ENCODE measurements at places on chromosomes 6 and 20. TPM values are rescaled to one million over a fixed set of nuclear protein-coding genes. Genes with fewer than 3 reads are reported as not detected.

DNA sequence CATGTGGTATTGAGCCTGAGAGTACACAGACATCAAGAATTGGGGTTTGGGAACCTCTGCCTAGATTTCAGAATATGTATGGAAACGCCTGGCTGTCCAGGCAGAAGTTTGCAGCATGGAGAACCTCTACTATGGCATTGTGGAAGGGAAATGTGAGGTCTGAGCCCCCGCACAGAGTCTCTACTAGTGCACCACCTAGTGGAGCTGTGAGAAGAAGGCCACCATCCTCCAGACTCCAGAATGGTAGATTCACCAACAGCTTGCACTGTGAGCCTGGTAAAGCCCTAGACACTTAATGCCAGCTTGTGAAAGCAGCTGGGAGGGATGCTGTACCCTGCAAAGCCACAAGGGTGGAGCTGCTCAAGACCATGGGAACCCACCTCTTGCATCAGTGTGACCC is 658.2 kb downstream of the HACE1 start:
- no peak for DNase-seq

DNA sequence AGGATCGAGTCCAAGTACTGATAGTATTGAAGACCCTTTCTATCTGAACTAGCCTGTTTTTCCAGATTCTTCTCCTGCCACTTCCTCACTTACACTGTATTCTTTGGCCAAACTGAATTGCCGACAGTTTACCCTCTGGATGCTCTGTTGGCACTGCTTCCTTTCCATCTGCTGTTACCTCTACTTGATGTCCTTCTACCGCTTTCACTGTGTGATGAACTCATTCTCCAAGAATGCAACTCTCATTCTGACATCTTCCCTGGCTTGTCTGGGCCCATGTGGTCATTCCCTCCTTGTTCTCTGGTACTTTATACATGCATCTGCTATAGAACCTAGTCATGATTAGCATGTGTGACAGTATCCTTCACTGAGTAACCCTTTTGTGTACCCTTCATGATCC is 16.3 kb downstream of the RPRD1B start:
- no peak for DNase-seq

- no peak for DNase-seq
Measured at GRCh38 chr20:7977709-7978108, 37.5 kb upstream of the HAO1 start.

The SPATS1 gene
- polyA plus RNA-seq: not detected

The LY6G5B gene
- polyA plus RNA-seq: 15.8 TPM

Data from right renal pelvis (tissue), 4 donors.